ENCODE measurements at places on chromosomes 1 and 21.

GRCh38 chr1:151790940-151791651 lies 796 bp upstream of the TDRKH start:
- DNase-seq: peak; percentile 24
- H3K4me3 ChIP-seq: peak overlapping the region; percentile 89
- H3K27me3 ChIP-seq: no peaks in the 10 kb centered on the region
- H3K36me3 ChIP-seq: no peaks in the 10 kb centered on the region
- H3K4me1 ChIP-seq: peaks cover 9% of the 10 kb centered on the region
- peak overlapping the region; percentile 1 for H3K27ac ChIP-seq

- no peak overlapping the region for H3K4me3 ChIP-seq
- peaks cover 37% of the 10 kb centered on the region for H3K36me3 ChIP-seq
- H3K27me3 ChIP-seq: no peaks in the 10 kb centered on the region
Measured at GRCh38 chr1:185091480-185091879, 46.1 kb downstream of the RNF2 start.

DNA sequence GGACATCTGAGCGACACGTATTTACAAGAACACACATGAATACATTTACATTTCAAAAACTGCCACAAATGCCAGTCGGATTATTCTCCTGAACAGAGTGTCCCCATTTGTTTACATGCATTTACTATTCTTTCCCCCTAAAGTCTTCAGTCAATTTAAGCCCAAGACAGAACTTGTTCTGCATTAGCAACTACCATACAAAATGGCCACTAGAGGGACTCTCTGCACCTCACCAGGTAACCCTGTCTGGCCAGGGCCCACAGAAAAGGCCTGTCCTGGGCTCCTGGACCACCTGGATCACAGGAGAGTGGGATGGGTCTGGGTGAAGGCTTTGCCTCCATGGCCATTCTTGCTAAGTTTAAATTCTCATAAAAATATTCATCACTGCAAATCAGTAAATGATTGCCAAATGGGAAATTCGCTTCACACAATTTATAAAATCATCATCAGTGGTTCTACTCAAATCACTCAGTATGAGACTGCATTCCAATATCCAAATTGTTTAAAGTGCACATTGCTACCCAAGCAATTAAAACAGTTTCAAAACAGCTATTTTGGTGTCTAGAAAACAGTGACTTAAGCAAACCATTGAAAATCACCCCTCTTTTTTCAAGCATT lies 12.5 kb upstream of the GUCA2A start:
- H3K36me3 ChIP-seq: peaks cover 5% of the 10 kb centered on the region
- H3K27ac ChIP-seq: no peak overlapping the region
- DNase-seq: peak; percentile 44

GRCh38 chr1:39609618-39610331 lies 29.7 kb downstream of the HEYL start:
- DNase-seq: peak; percentile 79
- H3K4me1 ChIP-seq: no peaks in the 10 kb centered on the region
- no peak overlapping the region for H3K4me3 ChIP-seq
- no peak overlapping the region for H3K27ac ChIP-seq
- H3K36me3 ChIP-seq: no peaks in the 10 kb centered on the region

DNA sequence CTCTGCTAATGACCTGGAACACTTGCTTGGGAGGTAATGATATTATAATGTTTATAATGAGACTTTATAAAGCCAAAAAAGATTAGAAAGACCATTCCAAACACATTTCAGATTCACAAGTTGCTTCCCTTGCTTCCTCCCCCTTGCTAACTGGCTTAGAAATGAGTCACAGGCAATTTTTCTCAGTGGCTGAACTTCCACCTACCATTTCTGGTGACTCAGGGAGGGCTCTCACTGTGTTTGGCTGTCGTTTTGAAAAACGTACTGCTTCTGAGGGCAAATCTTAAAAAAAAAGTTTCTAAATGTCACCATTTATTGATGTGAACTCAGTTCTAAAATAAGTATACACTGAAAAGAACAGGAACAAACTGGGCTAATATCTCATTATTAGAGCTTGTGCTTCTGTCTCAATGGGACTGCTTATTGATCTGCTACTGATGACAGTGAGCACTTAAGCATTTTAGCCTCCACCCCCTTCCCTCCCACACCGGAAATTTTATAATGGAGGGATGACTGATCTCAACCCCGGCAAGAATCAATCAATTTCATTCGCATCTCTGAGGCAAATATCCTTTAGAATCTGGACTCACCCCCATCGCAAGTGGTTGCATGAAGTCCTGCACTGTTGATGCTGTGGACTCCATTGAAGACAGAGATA lies 278.3 kb downstream of the KCTD3 start:
- H3K4me1 ChIP-seq: no peaks in the 10 kb centered on the region
- DNase-seq: no peak
- H3K27me3 ChIP-seq: no peaks in the 10 kb centered on the region

DNA sequence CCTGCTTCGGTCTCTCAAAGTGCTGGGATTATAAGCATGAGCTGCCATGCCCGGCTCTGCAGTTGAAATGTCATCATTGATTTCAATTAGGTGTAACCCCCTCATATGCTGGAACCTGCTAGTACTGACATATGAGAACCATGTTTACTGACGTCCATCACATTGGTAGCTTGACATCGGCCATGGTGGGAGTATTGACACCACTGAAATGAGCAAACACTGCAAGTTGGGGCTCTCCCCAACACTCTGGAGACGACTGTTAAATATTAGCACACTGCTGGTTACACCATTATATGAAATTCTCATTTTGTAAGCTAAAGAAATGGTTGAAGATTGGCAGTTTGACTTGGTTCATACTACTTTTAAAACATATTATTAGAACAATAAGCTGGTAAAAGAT lies 63.7 kb downstream of the CNST start:
- peaks cover 9% of the 10 kb centered on the region for H3K36me3 ChIP-seq
- H3K27ac ChIP-seq: no peak overlapping the region
- H3K4me3 ChIP-seq: no peak overlapping the region
- DNase-seq: no peak
- H3K4me1 ChIP-seq: peaks cover 8% of the 10 kb centered on the region

- H3K27ac ChIP-seq: no peak overlapping the region
- no peak for DNase-seq
- no peaks in the 10 kb centered on the region for H3K4me1 ChIP-seq
Measured at GRCh38 chr1:8943498-8944405, 1.9 kb upstream of the CA6 start.

- no peak overlapping the region for H3K4me3 ChIP-seq
- no peak overlapping the region for H3K27ac ChIP-seq
- no peak for DNase-seq
- peaks cover 17% of the 10 kb centered on the region for H3K4me1 ChIP-seq
- H3K36me3 ChIP-seq: no peaks in the 10 kb centered on the region
Measured at GRCh38 chr1:87451229-87451920, 122.7 kb downstream of the LMO4 start.

GRCh38 chr1:150150133-150151021 lies 661 bp downstream of the PLEKHO1 start:
- no peaks in the 10 kb centered on the region for H3K27me3 ChIP-seq
- peak overlapping the region; percentile 94 for H3K4me3 ChIP-seq
- H3K27ac ChIP-seq: peak overlapping the region; percentile 95
- H3K36me3 ChIP-seq: peaks cover 35% of the 10 kb centered on the region

DNA sequence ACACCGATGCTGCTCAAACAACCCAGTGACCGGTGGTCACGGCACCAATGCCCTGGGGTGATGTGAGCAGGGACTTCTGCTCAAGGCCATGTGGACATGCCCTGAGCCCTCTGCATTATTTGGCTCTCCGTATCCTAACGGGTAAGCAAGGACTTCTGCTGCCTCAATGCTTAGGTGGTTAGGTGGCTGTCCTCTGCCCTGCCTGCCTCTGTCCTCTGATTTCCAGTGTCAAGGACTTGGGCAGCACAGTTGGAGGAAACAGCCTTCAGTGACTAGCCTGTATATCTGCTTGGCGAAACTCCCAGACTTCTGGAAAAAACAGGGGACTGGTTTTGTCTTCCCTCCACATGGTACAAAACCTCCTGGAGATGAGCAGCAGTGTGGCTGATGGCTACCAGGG lies 34.5 kb downstream of the DNAJC11 start:
- no peak for DNase-seq
- H3K27ac ChIP-seq: no peak overlapping the region
- no peaks in the 10 kb centered on the region for H3K36me3 ChIP-seq
- H3K4me1 ChIP-seq: no peaks in the 10 kb centered on the region
- no peak overlapping the region for H3K4me3 ChIP-seq
- no peaks in the 10 kb centered on the region for H3K27me3 ChIP-seq

GRCh38 chr1:43577655-43578542 lies 47.2 kb downstream of the PTPRF start:
- no peak for DNase-seq
- no peak overlapping the region for H3K27ac ChIP-seq
- H3K4me1 ChIP-seq: no peaks in the 10 kb centered on the region
- H3K4me3 ChIP-seq: no peak overlapping the region

GRCh38 chr1:26401891-26402290 lies 8.7 kb upstream of the LIN28A start:
- H3K36me3 ChIP-seq: no peaks in the 10 kb centered on the region
- no peaks in the 10 kb centered on the region for H3K27me3 ChIP-seq
- no peak overlapping the region for H3K27ac ChIP-seq
- no peaks in the 10 kb centered on the region for H3K4me1 ChIP-seq
- no peak overlapping the region for H3K4me3 ChIP-seq

GRCh38 chr1:84103197-84103992 lies 40.7 kb upstream of the PRKACB start:
- no peaks in the 10 kb centered on the region for H3K36me3 ChIP-seq
- H3K4me1 ChIP-seq: no peaks in the 10 kb centered on the region
- no peak overlapping the region for H3K4me3 ChIP-seq
- H3K27ac ChIP-seq: no peak overlapping the region
- H3K27me3 ChIP-seq: no peaks in the 10 kb centered on the region
- DNase-seq: no peak

DNA sequence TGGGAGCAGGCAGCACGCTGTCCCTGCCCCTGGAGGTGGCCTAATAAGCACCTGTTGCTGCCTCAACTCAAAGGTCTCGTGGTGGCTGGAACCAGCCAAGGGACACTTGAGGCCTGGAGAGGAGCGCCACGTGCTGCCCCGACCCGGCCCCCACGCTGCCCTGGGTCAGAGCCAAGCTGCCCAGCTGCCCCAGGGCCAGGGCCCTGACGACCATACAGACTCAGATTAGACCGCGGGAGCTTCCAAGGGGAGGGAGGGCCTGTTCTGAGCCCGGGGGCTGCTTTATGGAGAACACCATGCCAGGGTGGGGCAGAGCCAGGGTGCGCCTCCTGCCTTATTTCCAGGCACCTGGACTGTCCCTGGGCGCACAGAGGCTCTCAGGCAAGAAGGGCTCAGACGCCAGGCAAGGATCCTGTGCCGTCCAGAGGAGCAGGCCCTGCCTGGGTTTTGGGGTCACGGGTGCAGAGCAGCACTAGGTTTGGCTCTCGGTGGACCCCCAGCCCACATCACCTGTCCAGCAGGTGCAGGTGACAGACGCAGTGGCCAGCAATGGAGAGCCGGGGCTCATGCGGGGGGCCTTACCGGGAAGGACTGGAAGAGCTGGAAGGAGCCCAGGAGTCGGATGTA lies 18.6 kb downstream of the KRTAP10-1 start:
- no peaks in the 10 kb centered on the region for H3K4me1 ChIP-seq
- no peaks in the 10 kb centered on the region for H3K27me3 ChIP-seq
- H3K4me3 ChIP-seq: no peak overlapping the region

GRCh38 chr21:45439901-45440461 lies 35.0 kb downstream of the COL18A1 start:
- H3K27me3 ChIP-seq: no peaks in the 10 kb centered on the region
- peak; percentile 20 for DNase-seq
- H3K36me3 ChIP-seq: no peaks in the 10 kb centered on the region

DNA sequence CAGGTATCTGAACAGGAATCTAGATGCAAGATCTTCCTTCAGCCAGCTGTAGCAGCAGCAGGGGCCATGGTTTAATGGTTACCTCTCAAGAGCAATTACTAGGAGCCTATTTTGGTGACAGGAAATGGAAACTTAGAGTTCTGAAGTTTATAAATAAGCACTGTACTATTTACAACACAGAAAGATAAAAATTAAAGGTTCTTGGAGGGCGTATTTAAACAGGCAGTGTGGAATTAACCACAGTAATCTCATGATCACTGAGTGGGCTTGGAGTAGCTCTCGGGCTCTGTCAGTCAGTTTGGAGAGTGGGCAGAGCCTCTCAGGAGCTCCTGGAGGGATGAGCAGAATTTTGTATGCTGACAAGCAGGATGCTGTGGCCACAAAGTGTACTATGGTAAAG lies 10.2 kb upstream of the FCRL5 start:
- no peaks in the 10 kb centered on the region for H3K36me3 ChIP-seq
- no peaks in the 10 kb centered on the region for H3K27me3 ChIP-seq
- peak overlapping the region; percentile 15 for H3K27ac ChIP-seq
- H3K4me1 ChIP-seq: peaks cover 64% of the 10 kb centered on the region

DNA sequence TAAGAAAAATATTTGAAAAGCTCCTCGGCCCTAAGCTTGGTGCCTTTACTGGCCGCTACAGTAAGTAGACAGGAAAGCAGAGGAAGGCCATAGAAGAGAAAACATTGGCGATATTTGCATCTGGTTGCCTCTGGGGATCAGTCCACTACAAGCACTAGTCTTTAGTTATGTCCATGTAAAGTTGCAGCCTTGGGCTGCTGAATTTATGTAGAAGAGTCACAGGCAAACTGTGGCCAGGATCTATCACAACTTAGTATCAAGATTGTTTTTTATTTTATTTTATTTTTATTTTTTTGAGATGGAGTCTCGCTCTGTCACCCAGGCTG lies 228.7 kb upstream of the CAMK1G start:
- no peak overlapping the region for H3K27ac ChIP-seq
- no peaks in the 10 kb centered on the region for H3K4me1 ChIP-seq
- no peaks in the 10 kb centered on the region for H3K27me3 ChIP-seq

- no peak for DNase-seq
- H3K4me3 ChIP-seq: no peak overlapping the region
- no peaks in the 10 kb centered on the region for H3K27me3 ChIP-seq
- no peak overlapping the region for H3K27ac ChIP-seq
- H3K4me1 ChIP-seq: no peaks in the 10 kb centered on the region
Measured at GRCh38 chr1:164671966-164672571, 113.1 kb downstream of the PBX1 start.

DNA sequence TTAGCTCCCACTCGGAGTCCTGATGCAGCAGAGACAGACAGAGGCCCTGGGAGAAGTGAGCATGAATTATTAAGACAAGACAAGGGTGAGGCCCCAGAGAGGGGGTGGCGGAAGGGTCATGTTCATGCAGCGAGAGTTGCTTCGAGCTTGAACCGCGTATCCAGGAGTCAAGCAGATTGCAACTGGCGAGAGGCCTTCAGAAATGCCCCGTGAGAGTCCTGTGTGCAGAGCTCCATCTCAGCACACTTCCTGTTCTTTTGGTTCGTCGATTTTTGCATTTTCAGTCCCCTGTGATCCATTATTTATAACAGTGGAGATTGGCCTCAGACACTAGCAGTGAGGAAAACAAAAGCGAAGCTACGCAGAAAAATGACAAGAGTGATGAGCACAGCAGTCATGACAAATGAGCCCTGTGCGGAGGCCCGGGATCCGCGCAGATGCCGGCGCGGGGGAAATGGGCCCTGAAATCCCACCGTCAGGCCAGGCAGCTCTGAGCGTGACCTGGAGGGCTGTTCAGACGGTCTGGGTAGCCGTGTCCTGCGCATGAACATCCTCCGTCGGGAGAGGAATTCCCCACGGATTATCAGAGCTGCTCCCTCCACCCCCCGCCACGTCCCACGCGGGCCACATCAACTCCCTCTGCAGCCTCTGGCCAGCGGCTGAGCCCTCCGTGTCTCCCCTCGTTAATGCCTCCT lies 15.0 kb downstream of the PDE9A start:
- peaks cover 16% of the 10 kb centered on the region for H3K4me1 ChIP-seq
- no peak for DNase-seq
- no peak overlapping the region for H3K27ac ChIP-seq
- no peaks in the 10 kb centered on the region for H3K36me3 ChIP-seq
- H3K27me3 ChIP-seq: no peaks in the 10 kb centered on the region

All from B cell (primary cell).